IPS DF 6.9 (cell line): ENCODE measurements at places on chromosomes 3 and 15.

- H3K36me3 ChIP-seq, result no peaks in the 10 kb centered on the region
- DNase-seq, result no peak
- no peaks in the 10 kb centered on the region for H3K4me1 ChIP-seq
- no peak overlapping the region for H3K4me3 ChIP-seq
Measured at GRCh38 chr3:31364711-31365110, 168.0 kb upstream of the STT3B start.

DNA sequence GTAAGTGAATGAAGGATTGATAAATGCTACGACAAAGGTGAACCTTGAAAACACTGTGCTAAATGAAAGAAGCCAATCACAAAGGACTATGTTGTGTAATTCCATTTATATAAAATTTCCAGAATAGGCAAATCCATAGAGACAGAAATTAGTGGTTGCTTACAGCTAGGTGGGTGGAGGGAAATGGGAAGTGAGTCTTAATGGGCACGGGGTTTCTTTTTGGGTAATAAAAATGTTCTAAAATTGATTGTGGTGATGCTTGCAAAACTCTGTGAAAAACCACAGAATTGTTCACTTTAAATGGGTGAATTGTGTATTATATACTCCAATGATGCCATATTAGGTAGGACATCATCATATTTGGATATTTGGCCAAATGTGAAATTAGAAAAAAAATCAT, 20.9 kb upstream of the TEX9 start:
- H3K4me3 ChIP-seq, result no peak overlapping the region
- H3K27ac ChIP-seq, result no peak overlapping the region
- no peaks in the 10 kb centered on the region for H3K36me3 ChIP-seq
- no peaks in the 10 kb centered on the region for H3K4me1 ChIP-seq

DNA sequence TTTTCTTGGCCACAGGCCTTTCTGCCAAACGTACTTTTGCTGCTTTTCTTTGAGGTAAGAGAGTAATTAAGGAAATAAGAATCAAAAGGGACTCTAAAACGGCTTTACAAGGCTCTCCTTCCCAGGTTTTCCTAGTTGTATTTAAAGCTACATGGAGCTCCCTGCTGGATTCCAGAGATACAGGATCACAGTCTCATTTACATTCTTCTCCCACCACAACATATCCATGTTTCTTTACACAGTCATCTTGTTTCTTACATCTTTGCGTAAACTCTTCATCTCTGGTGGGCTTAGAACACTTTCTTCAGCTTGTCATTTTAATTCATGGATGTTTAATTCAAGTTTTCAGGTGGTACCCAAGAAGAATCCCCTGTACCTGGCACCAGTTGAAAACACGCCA, 117.6 kb upstream of the BFSP2 start:
- H3K4me3 ChIP-seq, result no peak overlapping the region
- H3K4me1 ChIP-seq, result peaks cover 4% of the 10 kb centered on the region; the same call in 1 of the 2 replicates
- DNase-seq, result no peak
- H3K27ac ChIP-seq, result no peak overlapping the region

DNA sequence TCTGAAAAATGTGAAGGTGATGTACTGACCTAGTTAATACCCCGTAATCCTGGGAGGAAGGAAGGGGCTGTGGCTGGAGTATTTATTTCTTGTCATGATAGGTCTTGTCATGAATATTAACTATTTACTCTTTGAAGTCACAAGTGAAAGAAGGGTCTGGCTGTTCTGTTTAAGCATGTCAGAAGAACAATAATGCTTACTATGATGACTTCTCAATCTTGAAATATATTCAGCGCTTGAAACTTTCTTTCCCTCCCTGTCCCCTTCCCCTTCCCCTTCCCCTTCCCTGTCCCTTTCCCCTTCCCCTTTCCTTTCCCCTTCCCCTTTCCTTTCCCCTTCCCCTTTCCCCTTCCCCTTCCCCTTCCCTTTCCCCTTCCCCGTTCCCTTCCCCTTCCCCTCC, 153.9 kb downstream of the PPM1L start:
- DNase-seq, result no peak
- H3K27ac ChIP-seq, result no peak overlapping the region
- no peaks in the 10 kb centered on the region for H3K27me3 ChIP-seq
- no peaks in the 10 kb centered on the region for H3K4me1 ChIP-seq
- no peak overlapping the region for H3K4me3 ChIP-seq

DNA sequence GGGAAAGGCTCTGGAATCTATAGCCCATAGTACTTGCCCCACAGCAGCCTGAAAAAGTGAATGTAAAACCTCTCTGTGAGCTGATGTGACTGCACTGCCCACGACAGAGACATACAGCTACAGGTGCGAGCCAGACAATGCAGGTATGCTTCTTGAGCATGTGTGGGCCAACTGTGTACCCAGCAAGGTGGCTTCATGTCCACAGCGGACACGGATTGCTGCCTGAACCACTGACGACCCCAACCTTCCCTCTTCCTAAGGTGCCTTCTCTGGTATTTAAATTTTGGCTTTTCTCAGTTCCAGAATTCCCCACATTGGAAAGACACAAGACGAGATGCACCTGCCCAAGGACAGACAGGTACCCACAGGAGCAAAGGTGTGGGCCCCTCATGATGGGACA, 65.8 kb downstream of the SCN5A start:
- H3K4me1 ChIP-seq, result peaks cover 1% of the 10 kb centered on the region; the same call in 1 of the 2 replicates
- no peak overlapping the region for H3K27ac ChIP-seq
- no peak for DNase-seq

DNA sequence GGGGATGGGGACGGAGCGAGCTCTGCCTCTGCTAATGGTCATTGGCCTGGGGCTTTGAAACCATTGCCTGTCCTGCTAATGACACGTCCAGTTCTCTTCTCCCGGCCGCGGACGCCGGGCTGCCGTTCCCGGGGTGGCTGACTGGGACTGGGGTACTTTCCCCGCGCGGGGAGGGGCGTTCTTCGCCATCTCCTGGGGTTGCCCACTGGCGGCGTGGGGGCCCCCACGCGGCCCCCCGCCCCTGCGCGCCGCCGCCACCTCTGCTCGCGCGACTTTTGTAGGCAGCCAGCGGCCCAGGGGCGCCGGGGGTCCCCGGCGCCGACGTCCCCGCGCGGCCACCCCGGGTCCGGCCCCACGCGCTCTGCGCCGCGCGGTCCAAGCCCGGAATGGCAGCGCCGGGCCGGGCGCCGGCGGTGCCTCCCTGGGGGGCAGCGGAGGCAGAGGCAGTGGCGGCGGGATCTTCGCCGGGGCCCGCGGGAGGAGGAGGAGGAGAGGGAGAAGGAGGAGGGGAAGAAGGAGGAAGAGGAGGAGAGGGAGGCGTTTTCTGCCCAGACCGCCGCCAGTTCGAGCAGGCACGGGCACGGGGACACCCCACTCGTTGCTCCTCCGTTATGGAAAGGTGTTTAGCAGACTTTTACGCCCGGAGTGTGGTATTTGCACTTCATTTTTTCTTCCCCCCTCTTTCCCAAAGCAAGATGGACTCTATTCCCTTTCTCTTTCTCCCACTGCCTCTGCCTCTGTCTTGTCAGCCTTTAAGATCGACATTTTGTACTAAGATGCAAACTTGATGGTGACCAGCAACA, 2.3 kb downstream of the BBX start:
- no peaks in the 10 kb centered on the region for H3K27me3 ChIP-seq
- DNase-seq, result no peak
- no peaks in the 10 kb centered on the region for H3K4me1 ChIP-seq
- H3K36me3 ChIP-seq, result no peaks in the 10 kb centered on the region
- H3K27ac ChIP-seq, result no peak overlapping the region
- peak overlapping the region; percentile 94; the same call in 1 of the 2 replicates for H3K4me3 ChIP-seq

DNA sequence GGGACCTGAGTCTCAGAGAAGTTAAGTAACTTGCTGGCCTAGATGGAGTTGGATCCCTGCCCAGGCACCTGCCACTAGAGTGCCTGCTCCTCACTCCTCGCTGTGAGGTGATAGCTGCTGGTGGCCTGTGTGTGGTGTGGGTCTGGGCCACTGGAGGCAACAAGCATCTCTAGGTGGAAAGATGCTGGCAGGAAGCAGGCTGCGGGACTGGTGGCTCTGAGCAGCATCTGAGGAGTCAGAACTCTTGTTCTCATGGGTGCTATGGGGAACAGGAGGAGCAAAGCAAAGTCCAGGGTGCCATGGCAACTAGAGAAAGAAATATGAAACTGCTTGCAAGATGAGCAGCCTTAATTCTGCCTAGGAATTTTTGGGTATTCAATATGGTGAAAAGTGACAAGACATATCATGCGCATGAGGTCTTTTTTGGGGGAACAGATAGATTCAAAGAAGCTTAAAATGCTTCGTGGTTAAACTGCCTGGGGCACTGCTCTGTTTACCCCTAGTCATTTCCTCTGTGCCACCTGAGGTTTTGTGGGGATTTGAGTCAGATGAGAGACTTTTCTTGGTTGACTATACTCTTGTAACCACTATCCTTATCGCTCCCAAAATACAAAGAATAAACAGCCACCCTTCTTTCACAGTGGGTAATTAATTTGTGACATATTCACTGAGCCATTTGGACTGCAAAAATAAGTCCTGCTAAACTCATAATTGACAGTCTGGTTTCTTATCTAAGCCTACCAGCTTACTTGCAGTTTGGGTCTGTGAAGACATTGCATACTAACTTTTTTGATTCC, 50.3 kb downstream of the MED12L start:
- no peak for DNase-seq
- no peaks in the 10 kb centered on the region for H3K4me1 ChIP-seq
- H3K4me3 ChIP-seq, result no peak overlapping the region
- no peaks in the 10 kb centered on the region for H3K27me3 ChIP-seq
- H3K36me3 ChIP-seq, result no peaks in the 10 kb centered on the region; the same call in 1 of the 2 replicates
- no peak overlapping the region for H3K27ac ChIP-seq

GRCh38 chr3:55752911-55753310, 265.8 kb upstream of the WNT5A start:
- no peaks in the 10 kb centered on the region for H3K36me3 ChIP-seq
- DNase-seq, result no peak
- no peaks in the 10 kb centered on the region for H3K27me3 ChIP-seq
- no peak overlapping the region for H3K27ac ChIP-seq

- no peaks in the 10 kb centered on the region for H3K4me1 ChIP-seq
- no peaks in the 10 kb centered on the region for H3K27me3 ChIP-seq
- H3K27ac ChIP-seq, result no peak overlapping the region
- DNase-seq, result no peak
- H3K36me3 ChIP-seq, result no peaks in the 10 kb centered on the region; the same call in 1 of the 2 replicates
Measured at GRCh38 chr3:184815046-184815930, 3.3 kb downstream of the VPS8 start.

GRCh38 chr15:95326431-95327182, 1003.9 kb upstream of the NR2F2 start:
- H3K4me3 ChIP-seq, result peak overlapping the region; percentile 29; the same call in 1 of the 2 replicates
- DNase-seq, result no peak
- peaks cover 1% of the 10 kb centered on the region; the same call in 1 of the 2 replicates for H3K4me1 ChIP-seq
- H3K36me3 ChIP-seq, result no peaks in the 10 kb centered on the region

- DNase-seq, result no peak
- no peaks in the 10 kb centered on the region for H3K27me3 ChIP-seq
- H3K4me1 ChIP-seq, result no peaks in the 10 kb centered on the region
- no peak overlapping the region for H3K27ac ChIP-seq
- H3K4me3 ChIP-seq, result no peak overlapping the region
Measured at GRCh38 chr15:44414001-44414400, 13.4 kb upstream of the CTDSPL2 start.

DNA sequence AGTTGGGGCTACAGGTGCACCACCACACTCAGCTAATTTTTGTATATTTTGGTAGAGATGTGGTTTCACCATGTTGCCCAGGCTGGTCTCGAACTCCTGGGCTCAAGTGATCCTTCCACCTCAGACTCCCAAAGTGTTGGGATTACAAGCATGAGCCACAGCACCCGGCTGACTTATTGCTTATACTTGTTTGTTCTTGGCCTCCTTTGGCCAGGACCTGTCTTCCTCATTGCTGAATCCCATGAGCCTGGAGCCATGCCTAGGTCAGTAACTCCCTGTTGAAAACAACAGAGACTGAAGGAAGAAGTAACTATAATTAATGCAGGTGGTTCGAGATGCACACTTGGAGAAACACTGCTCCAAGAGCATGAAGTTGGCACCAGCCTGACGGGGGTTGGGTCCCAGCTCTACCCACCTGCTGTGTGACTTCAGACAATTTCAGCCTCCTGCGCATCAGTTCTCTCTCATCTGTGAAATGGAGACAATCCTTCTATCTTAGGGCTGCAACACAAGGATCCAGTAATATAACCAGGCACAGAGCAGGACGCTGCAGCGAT, 38.9 kb downstream of the CPN2 start:
- no peak for DNase-seq
- H3K4me1 ChIP-seq, result peaks cover 7% of the 10 kb centered on the region
- H3K36me3 ChIP-seq, result no peaks in the 10 kb centered on the region
- H3K4me3 ChIP-seq, result no peak overlapping the region
- H3K27ac ChIP-seq, result no peak overlapping the region

GRCh38 chr3:113630956-113631542, 65.4 kb downstream of the USF3 start:
- H3K27ac ChIP-seq, result no peak overlapping the region
- no peaks in the 10 kb centered on the region for H3K27me3 ChIP-seq
- no peaks in the 10 kb centered on the region for H3K4me1 ChIP-seq

- H3K4me3 ChIP-seq, result no peak overlapping the region
- H3K36me3 ChIP-seq, result no peaks in the 10 kb centered on the region
- H3K27me3 ChIP-seq, result no peaks in the 10 kb centered on the region
- H3K27ac ChIP-seq, result no peak overlapping the region
- no peak for DNase-seq
- H3K4me1 ChIP-seq, result peaks cover 7% of the 10 kb centered on the region
Measured at GRCh38 chr3:42729404-42730145, 27.0 kb upstream of the HHATL start.
